GM23248 (cell line): ENCODE measurements at places on chromosomes 13 and 19. TPM values are rescaled to one million over a fixed set of nuclear protein-coding genes. Genes with fewer than 3 reads are reported as not detected.

Gene STARD13
- 13.4 and 16.6 TPM in 2 replicates for total RNA-seq

Gene RNASEH2B
- 28.3 and 33.5 TPM in 2 replicates for total RNA-seq

Gene CCDC70
- total RNA-seq, result not detected in 2 replicates

Gene CACNA1A
- total RNA-seq, result 8.5 and 8.6 TPM in 2 replicates

Gene TNFRSF19
- total RNA-seq, result 3.4 and 5.4 TPM in 2 replicates

Gene PLPP2
- 1.4 and 4.3 TPM in 2 replicates for total RNA-seq

Gene MCEMP1
- total RNA-seq, result not detected in 2 replicates

Gene ATP4A
- not detected in 2 replicates for total RNA-seq

Gene RFPL4AL1
- total RNA-seq, result not detected in 2 replicates

Gene KLK2
- not detected in 2 replicates for total RNA-seq

Gene TEKTIP1
- not detected in 2 replicates for total RNA-seq

Gene LILRA5
- not detected in 2 replicates for total RNA-seq

Gene GIPC3
- total RNA-seq, result 0.13 TPM in 1 of 2 replicates, not detected in the other

Gene ARL11
- not detected in 2 replicates for total RNA-seq

Gene NLRP4
- not detected in 2 replicates for total RNA-seq

Gene ZNF829
- total RNA-seq, result 2.3 and 4.2 TPM in 2 replicates

Gene ZNF112
- total RNA-seq, result 5.6 and 5.7 TPM in 2 replicates

Gene DAND5
- total RNA-seq, result not detected in 2 replicates

Gene ICAM5
- total RNA-seq, result 45.4 and 48.7 TPM in 2 replicates

Gene FPR3
- total RNA-seq, result not detected in 2 replicates

Gene COL5A3
- total RNA-seq, result 22.8 and 26.8 TPM in 2 replicates

Gene ZNF91
- total RNA-seq, result 8.2 and 10.5 TPM in 2 replicates

Gene PSG4
- 104 and 105 TPM in 2 replicates for total RNA-seq

Gene KLK12
- not detected in 2 replicates for total RNA-seq

Gene BEST2
- not detected in 2 replicates for total RNA-seq

Gene RB1
- total RNA-seq, result 31.0 and 39.5 TPM in 2 replicates

Gene ZNF134
- 23.6 and 27.6 TPM in 2 replicates for total RNA-seq

Gene PSPC1
- total RNA-seq, result 16.8 and 27.9 TPM in 2 replicates

Gene RGL3
- total RNA-seq, result 0.54 and 5.9 TPM in 2 replicates

Gene CEACAM4
- not detected in 2 replicates for total RNA-seq

Gene TUBA3C
- not detected in 2 replicates for total RNA-seq

Gene NTN5
- 0.32 TPM in 1 of 2 replicates, not detected in the other for total RNA-seq

Gene CYP4F8
- not detected in 2 replicates for total RNA-seq

Gene GSX1
- not detected in 2 replicates for total RNA-seq

Gene PRKCSH
- 118 and 142 TPM in 2 replicates for total RNA-seq

Gene FUZ
- 17.7 and 21.1 TPM in 2 replicates for total RNA-seq

Gene FCAR
- not detected in 2 replicates for total RNA-seq

Gene ARRDC5
- total RNA-seq, result not detected in 2 replicates

Gene CRLF1
- 40.0 and 59.2 TPM in 2 replicates for total RNA-seq

Gene ZNF284
- 1.9 and 2.9 TPM in 2 replicates for total RNA-seq

Gene PNMA8B
- 0.25 and 0.65 TPM in 2 replicates for total RNA-seq

Gene OLFM2
- total RNA-seq, result 11.6 and 26.2 TPM in 2 replicates

Gene CAPS
- 5.1 and 16.1 TPM in 2 replicates for total RNA-seq

Gene RYR1
- total RNA-seq, result under 0.01 and 0.13 TPM in 2 replicates

Gene ELOF1
- total RNA-seq, result 32.4 and 50.6 TPM in 2 replicates

Gene CCNA1
- total RNA-seq, result not detected in 2 replicates

Gene ZNF723
- not detected in 2 replicates for total RNA-seq

Gene GAPDHS
- total RNA-seq, result not detected in 2 replicates
